ENCODE measurements at places on chromosomes 16 and 17.

- no peak for DNase-seq
These were observed 57.5 kb upstream of the DOC2B start for GRCh38 chr17:238964-239259.

- DNase-seq, result no peak
These were observed 43.6 kb upstream of the YPEL2 start for GRCh38 chr17:59287891-59288290.

DNA sequence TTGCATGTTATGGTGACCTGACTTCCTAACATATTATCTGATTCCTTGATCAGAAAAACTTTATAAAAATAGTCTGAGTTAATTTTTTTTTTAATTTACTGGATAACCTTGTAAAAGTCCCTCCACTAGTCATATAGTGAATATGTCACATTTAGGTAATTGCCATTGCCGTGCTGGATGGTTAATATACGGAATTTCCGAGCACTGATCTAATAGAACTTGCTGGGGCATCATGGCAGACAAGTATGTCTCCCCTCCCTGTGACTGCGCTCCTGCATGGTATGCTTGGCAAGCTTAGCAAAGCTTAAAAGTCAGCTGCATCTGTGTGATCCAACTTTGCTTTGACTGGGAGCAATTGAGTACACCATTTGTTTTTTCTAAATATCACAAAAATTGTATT lies 239.4 kb upstream of the TBX2 start:
- DNase-seq, result no peak

GRCh38 chr16:81497690-81498089 lies 53.1 kb downstream of the CMIP start:
- DNase-seq, result no peak

Data from NCI-H1417 treated with DMSO at 0.1 percent for 48 hours (cell line).